Midbrain (tissue), 1 donor: ENCODE measurements at places on chromosomes 7 and 10.

- no peak for DNase-seq
Measured at GRCh38 chr7:104927055-104927454, 87.0 kb upstream of the KMT2E start.

DNA sequence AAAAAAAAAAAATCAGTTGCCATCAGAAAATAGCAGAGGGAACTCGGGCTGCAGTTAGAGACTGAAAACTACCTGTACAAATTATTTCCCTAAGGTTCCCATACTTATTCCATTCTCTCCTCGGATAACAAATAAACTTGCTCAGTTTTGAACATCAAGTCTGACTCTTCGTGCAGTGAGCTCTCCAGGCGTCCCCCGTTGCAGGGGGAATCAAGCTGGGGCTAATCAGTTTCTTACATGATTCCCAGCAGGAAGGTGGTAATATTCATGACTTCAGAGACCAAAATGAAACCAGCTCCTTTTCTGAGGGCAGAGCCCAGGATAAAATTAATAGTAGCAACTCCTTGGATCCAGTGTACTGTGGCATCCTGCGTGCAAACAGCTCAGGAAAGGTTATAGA, 135.3 kb downstream of the FRMD4A start:
- no peak for DNase-seq

DNA sequence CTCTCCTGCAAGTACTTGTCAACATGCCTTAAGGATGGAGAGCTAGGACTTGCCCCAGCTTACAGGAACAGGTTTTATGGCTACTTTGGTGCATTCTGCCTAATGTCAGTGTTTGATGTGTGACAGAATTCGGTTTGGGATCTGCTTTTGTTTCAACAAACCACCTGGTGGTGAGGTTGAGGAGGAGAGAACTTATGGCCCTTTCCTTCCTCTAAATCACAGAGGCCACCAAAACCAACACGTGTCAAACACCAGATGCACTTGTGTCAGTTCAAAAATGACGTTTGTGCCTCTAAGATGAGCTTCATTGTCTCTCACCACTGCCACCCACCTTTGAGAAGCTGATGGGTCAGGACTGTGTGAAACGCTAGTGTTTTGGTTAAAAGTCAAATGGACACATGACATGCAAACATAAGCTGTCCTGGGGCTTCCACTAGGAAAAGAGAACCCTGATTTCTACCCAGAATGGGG, 83.9 kb downstream of the OSBPL3 start:
- no peak for DNase-seq

- no peak for DNase-seq
Measured at GRCh38 chr7:31340051-31340450, 475 bp downstream of the NEUROD6 start.

DNA sequence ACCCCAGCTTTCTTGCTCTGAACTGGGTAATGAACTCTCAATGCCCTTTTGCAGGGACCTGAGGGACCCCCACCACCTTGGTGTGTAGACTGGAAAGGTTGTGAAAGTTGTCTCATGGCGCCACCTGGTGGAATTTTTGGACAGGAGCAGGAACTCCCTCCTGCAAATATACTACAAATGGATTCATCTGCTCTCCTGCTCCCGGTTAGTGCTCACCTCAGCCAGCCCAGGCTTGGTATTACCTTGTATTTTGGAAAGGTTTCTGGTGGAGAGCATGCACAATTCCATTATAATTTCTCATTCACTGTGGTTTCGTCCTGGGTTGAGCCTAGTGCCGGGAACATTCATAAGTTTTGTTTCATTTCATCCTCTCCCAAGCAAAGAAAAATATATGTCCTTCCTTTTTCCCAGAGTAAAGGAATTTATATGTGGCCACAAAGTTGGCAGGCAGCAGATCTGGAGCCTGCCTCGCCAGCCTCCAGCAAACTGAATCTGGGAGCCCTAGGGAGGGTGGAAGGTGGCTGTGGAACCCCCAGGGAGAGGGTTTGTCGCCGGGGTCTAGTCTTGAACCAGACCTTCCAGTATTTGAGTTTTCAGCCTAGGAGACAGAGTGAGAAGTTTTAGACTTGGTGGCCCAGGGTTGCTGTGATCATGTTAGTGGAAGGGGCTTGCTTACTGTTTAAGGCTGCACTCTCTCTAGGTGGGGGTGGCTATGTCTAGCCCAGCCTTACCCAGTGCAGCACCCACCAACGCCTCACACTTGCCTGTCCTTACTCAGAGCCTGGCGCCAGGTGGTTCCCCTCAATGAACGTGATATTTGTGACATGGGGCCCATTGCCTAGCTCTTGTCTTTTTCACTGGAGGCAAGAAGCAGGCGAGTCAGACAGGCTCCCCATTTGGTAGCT, 9.5 kb downstream of the FAM241B start:
- peak; percentile 69 for DNase-seq

- DNase-seq = no peak
Measured at GRCh38 chr7:28433699-28434219, 21.4 kb downstream of the CREB5 start.

DNA sequence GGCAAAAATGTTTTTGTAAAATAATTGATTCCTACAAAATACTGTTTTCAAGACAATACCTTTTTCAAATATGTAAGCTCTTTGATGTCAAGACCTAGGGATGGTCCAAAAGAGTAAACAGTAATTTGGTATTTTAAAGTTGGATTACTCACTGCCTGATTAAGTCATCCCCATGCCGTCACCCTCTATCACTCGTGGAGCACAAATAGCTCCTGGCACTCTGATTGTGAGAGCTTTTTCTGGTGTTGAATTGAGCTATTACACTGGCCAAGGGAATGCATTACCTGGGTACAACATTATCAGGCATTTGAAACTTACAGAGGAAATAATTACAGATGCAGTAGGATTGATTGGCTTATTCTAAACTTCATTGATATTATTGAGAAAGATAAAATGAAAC, 231.9 kb upstream of the GRM3 start:
- no peak for DNase-seq

- DNase-seq = no peak
Measured at GRCh38 chr7:15723841-15724240, 37.4 kb upstream of the MEOX2 start.

GRCh38 chr10:98642281-98642680, 195.5 kb upstream of the HPS1 start:
- DNase-seq = no peak

DNA sequence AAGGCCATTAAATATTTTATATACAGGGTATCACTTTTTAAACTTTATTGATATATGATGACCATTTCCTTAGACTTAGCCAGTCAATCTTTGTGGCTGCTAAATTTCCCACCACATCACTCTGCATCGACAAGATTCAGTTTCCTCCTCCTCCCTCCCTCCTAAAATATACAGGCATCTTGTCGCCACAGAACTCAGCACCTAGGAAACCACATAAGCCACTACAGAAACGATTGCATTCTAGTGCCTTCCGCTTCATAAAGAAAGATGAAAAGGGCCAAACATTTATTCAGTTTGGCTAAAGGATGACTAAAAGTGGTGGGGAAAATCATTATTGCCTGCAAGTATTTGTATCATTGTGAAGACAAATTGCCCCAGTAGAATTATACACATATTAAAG, 30.7 kb downstream of the ERCC6 start:
- DNase-seq = no peak

DNA sequence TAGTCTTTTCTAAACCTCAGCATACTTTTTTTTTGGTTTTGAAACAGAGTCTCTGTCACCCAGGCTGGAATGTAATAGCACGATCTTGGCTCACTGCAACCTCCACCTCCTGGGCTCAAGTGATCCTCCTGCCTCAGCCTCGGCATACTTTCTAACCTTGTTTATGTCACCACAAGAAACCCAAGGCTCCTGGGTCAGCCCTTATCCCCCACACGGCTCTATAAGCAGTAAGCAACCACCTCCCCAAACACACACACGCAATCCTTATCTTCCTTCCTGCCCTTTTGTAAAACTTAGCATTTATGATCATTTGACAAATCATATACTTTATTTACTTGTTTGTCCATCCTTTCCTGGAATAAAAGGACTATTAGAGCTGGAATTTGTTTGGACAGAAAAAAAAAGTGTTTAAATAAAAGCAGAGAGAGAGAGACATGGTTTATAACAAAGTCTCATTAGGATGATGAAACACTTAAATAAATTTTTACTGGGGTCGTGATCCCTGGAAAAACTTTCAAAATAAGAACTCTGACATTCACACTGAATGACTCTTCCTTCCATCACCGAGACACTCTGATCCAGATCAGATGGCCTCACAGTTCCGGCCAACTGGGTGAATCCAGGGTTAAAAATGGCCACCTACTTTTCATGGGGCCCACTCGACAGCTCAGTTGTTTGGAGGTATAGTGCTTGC, 72.7 kb upstream of the PIK3CG start:
- DNase-seq = no peak
